ENCODE measurements at places on chromosomes 7 and 10.

DNA sequence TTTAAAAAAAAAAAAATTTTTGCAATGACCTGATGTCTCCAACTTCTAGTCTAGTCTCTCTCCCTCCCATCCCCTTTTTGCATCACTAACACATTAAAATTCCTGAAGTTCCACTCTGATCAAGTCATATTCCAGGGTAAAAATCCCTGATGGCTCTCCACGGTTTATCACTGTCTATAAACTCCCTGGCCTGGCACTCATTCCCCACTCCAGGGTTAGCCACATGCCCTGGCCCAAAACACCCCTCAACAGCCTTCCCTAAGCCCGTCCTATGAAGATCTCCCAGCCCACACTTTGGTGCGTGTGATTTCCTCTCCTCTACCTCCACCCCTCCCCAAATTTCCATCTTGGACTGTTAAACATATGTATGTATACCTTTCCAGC is 125.4 kb downstream of the JAZF1 start:
- no peak for DNase-seq

DNA sequence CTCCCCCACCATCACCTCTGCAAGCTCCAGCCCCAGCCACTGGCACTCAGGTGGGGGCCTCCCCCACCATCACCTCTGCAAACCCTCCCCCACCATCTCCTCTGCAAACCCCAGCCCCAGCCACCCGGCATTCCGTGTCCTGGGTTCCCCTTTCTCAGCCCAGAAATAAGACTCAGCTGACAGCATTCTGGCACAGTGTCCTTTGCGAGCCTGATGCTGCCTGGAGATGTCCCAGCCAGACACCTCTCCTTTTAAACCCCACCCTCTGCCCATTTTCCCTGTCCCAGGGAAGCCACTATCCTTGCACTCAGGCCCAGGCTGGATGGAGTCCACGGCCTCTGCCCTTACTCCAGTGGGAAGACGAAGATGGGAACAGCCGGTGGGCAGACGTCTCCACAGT is 49.8 kb downstream of the ELFN1 start:
- no peak for DNase-seq

- DNase-seq: no peak
Observed at GRCh38 chr10:69292459-69292858, 14.2 kb downstream of the HK1 start.

DNA sequence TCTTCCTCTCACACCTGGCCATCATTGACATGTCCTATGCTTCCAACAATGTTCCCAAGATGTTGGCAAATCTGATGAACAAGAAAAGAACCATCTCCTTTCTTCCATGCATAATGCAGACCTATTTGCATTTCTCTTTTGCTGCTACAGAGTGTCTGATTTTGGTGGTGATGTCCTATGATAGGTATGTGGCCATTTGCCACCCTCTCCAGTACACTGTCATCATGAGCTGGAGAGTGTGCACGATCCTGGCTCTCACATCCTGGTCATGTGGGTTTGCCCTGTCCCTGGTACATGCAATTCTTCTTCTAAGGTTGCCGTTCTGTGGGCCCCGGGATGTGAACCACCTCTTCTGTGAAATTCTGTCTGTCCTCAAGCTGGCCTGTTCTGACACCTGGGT is 19.2 kb downstream of the OR2A14 start:
- no peak for DNase-seq

DNA sequence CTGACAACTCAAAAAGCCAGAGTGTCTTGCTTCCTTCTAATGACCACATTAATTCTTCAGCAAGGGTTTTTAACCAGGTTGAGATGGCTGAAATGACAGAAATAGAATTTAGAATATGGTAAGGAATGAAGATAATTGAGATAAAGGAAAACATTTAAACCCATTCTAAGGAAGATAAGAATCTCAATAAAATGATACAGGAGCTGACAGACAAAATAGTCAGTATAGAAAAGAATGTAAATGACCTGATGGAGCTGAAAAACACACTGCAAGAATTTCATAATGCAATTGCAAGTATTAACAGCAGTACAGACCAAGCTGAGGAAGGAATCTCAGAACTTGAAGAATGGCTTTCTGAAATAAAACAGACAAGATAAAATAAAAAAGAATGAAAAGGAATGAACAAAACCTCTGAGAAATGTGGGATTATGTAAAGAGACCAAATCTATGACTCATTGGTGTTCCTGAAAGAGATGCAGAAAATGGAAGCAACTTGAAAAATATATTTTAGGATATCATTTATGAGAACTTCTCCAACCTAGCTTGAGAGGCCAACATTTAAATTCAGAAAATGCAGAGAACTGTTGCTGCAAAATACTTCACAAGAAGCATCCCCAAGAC is 87.1 kb downstream of the SAMD9 start:
- DNase-seq: no peak

DNA sequence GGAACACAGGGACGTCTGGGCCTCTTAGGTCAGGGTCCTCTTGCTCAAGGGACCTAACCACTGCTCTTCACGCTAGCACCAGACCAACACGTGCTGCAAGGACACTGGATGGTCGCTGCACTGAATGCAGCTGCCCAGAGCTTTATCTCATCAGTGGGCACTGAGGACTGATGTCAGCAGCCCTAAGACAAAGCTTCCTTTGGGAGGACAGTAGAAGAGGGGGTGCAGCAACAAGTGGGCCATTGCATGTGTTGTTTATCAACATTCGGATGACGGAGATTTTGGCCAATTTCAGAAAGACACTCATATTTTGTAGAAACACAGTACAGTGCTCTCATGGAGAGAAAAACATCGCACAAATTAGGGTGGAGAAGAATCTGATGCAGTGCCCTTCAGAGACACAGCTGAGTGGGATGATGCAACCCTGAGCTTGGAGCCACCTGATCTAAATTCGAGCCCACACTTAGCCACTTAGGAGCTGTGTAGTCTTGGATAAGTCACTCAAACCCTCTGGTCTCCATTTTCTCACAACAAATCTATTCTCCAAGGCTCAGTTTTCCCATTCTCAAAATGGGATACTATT is 1.7 kb downstream of the OPALIN start:
- DNase-seq: no peak

DNA sequence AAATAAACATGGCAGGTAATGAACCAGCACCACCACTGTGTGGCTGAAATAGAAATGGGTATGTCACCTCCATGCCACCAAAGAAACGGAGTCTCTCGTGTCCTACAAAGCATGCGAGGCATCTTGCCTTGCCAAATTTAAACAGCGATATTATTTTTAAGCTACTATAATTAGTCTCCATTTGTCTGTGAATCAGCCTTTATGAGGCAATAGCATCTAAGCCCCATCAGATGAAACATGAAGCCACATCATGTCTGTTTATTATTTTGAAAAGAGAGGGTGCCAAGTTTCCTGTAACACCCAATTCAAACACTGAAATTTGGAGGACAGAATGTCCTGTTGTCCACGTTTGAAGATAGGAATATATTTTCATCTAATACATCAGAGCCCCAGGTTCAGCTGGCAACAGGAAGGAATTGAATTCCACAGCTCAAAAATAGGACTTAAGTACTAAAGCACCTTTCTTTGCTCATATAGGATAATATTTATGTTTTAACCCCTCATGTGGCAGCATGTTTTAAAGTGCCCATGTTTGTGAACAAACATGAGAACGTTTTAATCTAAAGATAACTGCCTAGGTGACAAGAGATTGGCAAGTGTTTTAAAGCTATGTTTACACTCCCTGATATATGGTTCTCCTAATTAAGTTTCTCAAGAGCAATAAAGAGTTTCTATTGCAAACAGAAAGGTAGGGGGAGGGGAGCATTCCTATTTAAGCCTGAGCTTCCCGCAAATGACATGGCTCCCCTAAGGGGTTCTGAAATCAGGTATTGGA is 86.8 kb downstream of the SORBS1 start:
- DNase-seq: no peak

- no peak for DNase-seq
Observed at GRCh38 chr10:60985951-60986350, 42.0 kb upstream of the RHOBTB1 start.

- no peak for DNase-seq
Observed at GRCh38 chr7:86930554-86931307, 128.7 kb downstream of the ELAPOR2 start.

DNA sequence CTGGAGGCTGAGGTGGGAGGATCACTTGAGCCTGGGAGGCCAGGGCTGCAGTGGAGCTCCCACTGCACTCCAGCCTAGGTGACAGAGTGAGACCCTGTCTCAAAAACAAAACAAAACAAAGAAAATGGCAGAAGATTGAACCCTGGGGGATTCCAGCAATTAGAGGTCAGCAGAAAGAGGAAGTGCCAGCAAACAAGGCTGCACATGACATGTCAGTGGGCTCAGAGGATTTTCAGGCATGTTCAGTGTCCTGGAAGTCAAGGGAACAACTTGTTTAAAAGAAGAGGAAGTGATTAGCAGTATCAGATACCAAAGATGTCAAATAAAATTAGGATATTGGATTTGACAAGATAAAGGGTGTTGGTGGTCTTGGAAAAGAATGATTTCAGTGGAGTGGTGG is 32.3 kb downstream of the RAB18 start:
- DNase-seq: no peak

DNA sequence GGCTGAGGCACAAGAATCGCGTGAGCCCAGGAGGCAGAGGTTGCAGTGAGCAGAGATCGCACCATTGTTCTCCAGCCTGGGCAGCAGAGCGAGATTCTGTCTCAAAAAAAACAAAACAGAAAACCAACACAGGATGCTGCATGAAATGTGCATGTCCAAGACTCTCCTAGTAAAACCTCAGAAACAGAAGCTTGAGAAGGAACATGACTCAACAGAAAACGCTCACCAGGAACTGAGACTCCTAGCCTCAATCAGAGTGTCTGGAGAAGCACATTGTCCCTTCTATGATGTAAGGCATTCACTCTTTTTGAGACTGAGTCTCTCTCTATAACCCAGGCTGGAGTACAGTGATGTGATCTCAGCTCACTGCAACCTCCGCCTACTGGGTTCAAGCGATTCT is 168.3 kb downstream of the MYOF start:
- no peak for DNase-seq

GRCh38 chr10:125177641-125178640 is 17.6 kb upstream of the CTBP2 start:
- DNase-seq: no peak

- no peak for DNase-seq
Observed at GRCh38 chr7:156218544-156219306, 406.5 kb upstream of the SHH start.

DNA sequence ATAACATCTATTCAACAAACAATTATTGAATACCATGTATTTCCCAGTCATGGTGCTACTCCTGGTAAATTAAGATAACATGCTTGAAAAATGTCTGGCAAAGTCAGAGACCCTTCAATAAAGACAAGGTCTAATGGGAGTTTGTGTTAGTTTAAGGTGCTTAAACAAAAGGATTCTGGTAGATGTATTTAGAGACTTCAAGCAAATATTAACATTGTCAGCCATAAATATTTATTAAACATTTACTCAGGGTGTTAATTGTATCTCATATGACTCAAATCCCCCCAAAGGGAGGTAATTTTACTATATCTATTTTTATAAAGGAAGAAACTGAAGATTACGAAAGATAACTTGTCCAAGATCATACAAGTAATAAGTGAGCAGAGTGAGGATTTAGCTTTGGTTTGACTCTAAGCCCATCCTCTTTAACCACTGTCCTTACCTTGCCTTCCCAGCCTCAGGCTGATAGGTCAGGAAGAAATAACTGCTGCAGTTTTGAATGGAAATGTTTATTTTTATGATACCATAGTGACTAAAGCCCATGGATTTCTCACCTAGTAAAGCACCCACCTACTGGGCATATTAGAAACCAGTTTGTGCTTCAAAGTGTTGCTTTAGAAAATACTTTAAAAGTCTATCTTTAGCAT is 215.4 kb downstream of the COBL start:
- no peak for DNase-seq

- DNase-seq: no peak
Observed at GRCh38 chr7:26112203-26112740, 39.7 kb upstream of the NFE2L3 start.

GRCh38 chr7:40463446-40463845 is 328.6 kb downstream of the SUGCT start:
- no peak for DNase-seq

DNA sequence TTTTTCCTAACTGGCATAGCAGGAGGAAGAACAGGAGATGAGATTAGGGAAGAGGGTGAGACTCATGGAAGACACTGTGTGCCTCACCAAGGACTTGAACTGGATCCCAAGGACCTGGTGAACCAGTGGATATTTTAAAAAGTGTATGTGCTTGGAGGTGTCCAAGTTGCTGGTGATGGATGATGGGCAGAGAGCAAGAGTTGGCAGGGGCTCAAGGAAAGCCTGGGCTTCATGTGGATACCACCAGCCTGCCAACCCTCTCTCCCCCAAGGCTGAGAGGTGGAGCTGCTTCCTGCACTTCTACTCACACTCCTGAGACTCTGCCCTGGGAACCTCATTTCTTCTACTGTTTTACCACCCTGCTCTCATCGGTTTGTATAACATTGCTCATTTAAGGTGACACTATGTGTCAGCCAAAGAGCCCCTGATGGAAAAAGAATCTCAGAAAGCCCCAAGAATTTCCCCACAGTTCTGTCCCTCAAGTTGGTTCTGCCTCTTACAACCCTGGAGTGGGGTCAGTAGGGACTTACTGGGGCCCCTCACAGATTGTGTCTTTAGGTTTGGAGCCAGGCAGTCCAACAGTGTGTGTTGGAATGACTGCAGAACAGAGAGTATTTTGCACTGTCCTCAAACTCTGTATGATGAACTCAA is 56.2 kb upstream of the PDCD4 start:
- DNase-seq: no peak

DNA sequence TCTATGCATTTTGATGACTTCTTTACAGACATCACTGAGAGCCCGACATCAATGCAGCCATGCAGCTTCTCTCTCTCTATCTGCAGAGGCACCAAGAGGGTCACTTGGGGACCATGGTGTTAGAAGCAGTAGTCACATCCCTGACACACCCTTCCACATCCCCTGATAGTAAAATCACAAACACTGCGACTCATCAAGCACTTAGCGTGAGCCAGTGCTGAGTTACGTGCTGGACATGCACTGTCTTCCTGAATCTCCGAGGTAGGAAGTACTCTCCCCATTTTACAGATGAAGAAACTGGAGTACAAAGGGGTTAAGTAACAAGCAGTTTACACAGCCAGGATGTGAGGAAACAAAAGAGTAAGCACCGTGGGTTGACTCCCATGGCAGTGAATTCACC is 109.2 kb downstream of the OSBPL3 start:
- no peak for DNase-seq

GRCh38 chr7:155788616-155789000 is 23.7 kb downstream of the SHH start:
- DNase-seq: no peak

- no peak for DNase-seq
Observed at GRCh38 chr10:96327462-96327861, 23.2 kb downstream of the DNTT start.

DNA sequence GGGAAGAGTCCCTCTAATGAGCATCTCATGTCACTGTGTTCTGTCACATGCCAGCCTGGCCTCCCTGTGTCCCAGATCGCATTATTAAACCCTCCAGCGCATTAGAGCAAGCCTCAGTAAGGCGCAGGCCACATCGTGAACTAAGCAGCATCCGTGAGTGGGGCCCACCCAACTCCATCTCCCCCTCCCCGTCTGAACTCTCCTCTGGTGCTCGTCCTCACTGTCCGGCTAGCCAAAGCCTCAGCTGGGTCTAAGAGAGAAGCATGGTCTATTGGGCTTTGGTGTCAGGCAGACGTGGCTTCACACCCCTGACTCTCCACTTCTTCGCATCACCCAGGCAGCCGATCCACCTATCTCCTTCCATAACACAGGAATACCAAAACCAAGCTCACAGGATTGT is 164.7 kb upstream of the LANCL2 start:
- DNase-seq: no peak

Measured in stimulated activated CD8-positive, alpha-beta memory T cell treated with anti-CD3 and anti-CD28 coated beads, Interleukin-4, amount 100 ng/mL, for 1 hour (primary cell).